ENCODE measurements at places on chromosomes 3 and 15. TPM values are rescaled to one million over a fixed set of nuclear protein-coding genes. Genes with fewer than 3 reads are reported as not detected.

The SLC28A1 gene
- not detected for total RNA-seq

The LRRC2 gene
- total RNA-seq = 0.85 TPM

The PLA2G4D gene
- total RNA-seq = not detected

The AHSG gene
- total RNA-seq = not detected

The SPINK8 gene
- not detected for total RNA-seq

The IMPG2 gene
- 0.33 TPM for total RNA-seq

The ISLR gene
- not detected for total RNA-seq

The ROBO2 gene
- total RNA-seq = 0.42 TPM

The NGRN gene
- total RNA-seq = 87.3 TPM

The SLC22A14 gene
- 0.14 TPM for total RNA-seq

The CKMT1A gene
- total RNA-seq = not detected

The GABRB3 gene
- 0.07 TPM for total RNA-seq

The CAMP gene
- total RNA-seq = not detected

DNA sequence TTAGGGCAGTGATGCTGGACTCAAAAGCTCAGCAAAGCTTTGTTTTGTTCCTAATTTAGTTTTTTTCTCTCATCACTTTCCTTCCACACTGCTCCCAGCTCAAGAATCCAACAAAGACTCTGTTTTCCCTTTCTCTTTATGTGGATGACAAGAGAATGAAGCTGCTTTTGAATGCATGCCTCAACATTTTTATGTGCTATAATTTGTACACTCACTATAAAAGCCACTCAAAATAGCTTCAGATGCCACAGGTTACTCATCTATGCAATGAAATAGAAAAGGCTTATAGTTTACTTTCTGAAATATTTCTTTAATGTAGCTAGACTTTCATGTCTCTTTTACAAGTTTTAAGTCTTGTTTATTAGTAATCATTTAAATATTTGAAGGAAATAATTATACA is 714.9 kb downstream of the OTOL1 start:
- no peak for DNase-seq

- DNase-seq = no peak
These were observed 45.1 kb downstream of the HMCES start for GRCh38 chr3:129323651-129324294.

- DNase-seq = no peak
These were observed at the start of gene KBTBD13 for GRCh38 chr15:65076486-65077290. Gene KBTBD13, plus strand, starts transcription at chr15:65076746. Its CDS starts 70 bp downstream, at chr15:65076816.

GRCh38 chr15:46644501-46645481 is 1010.0 kb downstream of the SQOR start:
- no peak for DNase-seq

DNA sequence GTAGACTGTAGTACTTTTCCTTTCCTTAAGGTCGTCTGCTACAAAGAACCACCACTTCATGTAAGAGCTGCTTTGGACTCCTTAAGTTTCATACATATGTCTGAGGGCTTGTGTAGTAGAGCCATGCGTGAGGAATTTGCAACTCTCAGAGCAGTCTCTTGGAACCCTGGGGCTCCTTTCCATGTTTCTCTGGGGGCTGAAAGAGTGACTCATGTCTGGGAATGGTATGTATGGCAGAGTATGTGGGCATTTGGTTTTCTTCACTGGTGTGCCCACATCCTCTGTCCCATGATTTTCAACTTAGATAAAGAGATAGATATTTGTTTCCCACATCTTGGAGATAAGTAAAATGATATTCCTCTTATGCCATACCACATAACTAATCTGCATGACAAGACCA is 20.6 kb upstream of the RBM5 start:
- DNase-seq = no peak

DNA sequence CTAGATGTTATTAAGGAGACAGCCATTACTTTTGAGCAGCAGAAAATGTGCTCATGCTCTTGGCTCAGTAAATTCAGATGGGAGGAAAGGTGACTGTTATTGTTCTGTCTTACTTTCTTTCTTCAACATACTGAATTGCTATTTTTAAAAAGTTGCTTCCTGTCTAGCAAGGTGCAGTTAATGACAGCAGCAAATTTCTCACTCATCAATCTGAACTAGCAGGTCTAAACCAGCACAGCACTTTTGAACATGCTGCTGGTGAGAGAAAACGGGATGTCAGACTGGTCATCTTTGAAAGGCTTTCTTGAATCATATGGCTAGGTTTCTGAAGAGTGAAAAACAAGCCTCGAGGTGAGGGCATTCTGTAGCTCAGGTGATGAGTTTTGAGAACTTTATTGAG is 384.7 kb downstream of the MFSD1 start:
- no peak for DNase-seq

DNA sequence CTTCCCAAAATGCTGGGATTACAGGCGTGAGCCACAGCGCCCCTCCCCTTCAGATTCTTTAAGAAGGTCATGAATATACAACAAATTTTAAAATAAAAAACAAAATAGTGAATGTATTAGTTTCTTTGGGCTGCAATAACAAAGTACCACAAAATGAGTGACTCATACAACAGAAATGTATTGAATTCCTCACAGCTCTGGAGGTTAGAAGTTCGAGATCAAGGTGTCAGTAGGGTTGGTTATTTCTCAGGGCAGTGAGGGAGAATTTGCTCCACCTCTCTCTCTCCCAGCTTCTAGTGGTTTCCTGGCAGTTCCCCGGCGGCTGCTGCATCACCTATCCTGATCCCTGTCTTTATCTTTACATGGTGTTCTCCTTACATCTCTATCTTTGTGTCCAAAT is 804.0 kb downstream of the ROBO1 start:
- DNase-seq = no peak

GRCh38 chr3:112770032-112770626 is 76.5 kb downstream of the CD200R1L start:
- DNase-seq = no peak

DNA sequence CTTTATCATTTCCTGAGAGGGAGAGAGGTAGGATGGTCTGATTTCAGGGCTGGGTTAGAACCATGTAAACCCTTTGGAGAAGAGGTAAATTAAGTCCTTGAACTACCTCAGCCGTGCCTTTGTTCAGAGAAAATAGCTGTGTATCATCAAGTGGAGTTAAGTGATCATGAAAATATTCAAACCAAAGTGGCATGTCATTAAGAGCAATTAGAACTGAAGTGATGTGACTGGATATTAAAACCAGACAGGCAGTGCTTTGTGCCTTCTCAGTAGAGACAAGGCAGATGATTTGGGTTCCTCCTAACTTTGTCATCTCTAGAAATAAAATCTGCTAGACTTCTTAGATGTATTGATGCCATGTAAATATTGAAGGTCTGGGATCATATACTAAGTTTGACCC is 171.5 kb downstream of the IL5RA start:
- no peak for DNase-seq

- DNase-seq = no peak
These were observed 40.9 kb upstream of the NR2C2 start for GRCh38 chr3:14906355-14906971.

GRCh38 chr3:27699067-27699466 is 23.1 kb downstream of the EOMES start:
- DNase-seq = no peak

DNA sequence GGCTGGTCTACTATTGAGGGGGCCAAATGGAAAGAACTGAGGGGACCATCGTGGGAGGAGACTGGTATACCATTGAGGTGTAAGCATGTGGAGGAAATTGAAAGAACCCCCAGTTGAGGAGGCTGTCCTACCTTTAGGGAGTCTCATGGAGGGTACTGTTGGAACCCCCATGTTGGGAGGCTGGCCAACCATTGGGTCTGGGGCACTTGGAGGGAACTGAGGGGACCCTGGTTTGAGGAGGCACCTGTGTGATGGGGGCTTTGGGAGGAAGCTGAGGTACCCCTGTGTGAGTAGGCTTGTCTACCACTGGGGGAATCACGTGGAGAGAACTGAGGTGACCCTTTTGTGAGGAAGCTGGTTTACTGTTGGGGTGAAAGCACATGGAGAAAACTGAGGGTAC is 157.5 kb downstream of the FBLN2 start:
- DNase-seq = no peak

DNA sequence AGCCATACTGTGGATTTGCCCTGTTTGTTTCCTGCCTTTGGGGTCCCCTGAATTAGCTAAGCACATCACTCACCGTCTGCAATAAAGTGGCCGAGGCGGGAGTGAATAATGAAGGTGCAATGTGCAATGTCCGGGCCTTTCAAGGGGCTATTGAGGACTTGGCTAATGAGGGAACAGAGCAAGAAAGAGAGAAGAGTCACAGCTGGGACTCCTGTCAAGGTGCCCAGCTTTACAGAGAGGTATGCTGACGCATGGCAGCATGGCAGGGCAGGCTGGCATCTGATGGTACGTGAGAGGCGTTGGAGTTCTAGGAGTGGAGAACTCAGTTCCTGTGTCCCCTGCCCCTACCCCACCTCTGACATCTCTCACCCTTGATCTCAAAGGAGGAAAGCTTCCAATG is 13.8 kb upstream of the ATP2B2 start:
- DNase-seq = no peak

- DNase-seq = no peak
These were observed 31.4 kb upstream of the CACNA2D2 start for GRCh38 chr3:50534681-50535330.
